ENCODE measurements at places on chromosomes 7 and 10.

DNA sequence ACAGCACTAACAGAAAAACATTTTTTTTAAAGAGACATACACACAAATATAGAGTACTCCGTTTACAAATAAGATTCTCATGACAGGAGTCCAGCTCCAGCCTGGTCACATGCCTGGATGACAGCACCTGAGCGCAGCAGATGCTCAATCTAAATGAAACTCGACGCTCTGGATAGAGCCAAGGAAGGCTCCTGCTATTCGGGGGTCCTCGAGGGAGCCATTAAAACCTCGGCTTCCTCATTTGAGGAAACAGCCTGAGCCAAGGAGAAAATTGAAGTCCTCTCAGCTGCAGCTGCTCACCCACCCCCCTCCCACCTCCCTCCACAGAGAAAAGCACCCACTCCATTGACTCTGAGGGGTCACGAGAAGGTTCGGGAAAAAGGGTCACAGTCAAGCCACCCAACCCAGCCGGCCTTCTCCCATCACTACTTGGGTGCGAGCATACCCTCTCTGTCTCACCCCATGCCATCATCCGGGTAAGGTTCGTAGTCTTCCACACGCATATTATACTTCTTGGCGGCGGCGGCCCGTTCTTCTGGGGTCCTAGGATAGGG, 673 bp downstream of the NDUFB8 start:
- DNase-seq = no peak

GRCh38 chr7:107614425-107614824, 34.4 kb downstream of the BCAP29 start:
- DNase-seq = no peak

DNA sequence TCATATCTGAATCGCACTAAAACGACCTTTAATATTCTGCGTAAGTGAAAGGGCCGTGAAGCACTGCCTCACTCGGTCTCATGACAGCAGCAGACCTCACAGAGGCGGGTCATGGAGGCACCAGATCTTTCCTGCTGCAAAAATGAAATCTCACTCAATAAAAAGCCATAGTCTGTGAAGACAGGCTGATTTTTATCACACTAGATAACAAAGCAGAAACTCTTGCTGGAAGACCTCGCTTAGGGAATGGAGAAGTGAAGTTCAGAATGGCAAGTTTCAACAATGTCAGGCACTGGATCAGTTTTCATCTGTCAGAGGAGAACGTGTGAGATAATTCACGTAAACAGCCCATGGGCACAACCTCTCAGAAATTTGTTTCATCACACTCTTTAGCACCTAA, 8.0 kb downstream of the SEPHS1 start:
- no peak for DNase-seq

DNA sequence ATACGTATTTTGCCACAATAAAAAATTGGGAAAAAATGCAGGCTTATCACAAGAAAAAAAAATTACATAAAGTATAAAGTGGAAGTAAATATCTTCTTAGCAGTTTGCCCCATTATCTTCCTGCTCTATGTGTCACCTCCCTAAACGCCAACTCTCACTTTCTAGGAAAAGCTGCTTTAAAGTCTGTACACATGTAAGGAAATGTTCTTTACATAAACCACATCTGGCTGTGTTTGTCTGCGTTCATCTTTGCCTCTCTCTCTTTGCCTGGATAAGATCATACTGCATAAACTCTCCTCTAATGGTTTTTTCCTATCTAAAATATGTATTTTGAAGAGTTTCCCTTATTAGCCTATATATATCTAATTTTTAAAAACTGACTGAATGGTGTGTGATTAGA, 23.0 kb upstream of the UMAD1 start:
- no peak for DNase-seq

- no peak for DNase-seq
Observed at GRCh38 chr10:95783741-95784140, 27.8 kb downstream of the ENTPD1 start.

DNA sequence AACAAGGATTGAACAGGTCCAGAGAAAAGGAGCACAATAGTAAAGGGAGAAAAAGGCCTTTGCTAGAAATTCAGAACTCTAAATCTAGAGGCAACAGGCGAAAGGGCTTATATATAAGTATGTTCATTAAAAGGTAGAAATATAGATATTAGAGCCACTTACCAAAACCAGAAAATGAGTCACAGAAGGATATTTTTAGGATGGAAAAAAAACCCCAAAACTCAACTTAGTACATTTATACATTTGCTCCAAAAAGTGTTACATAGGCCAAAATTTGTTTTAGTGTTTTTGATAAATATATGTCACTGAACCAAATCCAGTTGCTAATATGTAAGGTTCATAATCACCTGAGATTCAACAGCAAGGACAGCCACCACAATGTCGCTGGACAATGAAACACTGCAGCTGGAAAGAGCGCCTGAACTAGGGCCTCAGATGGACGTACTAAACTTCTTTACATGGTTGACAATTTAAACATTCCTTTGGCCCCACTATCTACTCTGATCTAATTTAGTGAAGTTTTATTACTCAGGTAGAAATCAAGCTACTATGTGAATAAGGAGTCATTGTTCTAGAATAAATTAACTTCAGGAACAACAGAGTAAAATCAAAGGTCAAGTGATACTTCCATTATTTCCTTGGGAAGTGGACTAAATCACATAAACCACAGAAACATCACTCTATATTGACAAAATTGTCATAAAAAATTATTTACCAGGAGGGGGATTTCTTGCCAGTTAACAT, 10.9 kb downstream of the FAM3C start:
- no peak for DNase-seq

DNA sequence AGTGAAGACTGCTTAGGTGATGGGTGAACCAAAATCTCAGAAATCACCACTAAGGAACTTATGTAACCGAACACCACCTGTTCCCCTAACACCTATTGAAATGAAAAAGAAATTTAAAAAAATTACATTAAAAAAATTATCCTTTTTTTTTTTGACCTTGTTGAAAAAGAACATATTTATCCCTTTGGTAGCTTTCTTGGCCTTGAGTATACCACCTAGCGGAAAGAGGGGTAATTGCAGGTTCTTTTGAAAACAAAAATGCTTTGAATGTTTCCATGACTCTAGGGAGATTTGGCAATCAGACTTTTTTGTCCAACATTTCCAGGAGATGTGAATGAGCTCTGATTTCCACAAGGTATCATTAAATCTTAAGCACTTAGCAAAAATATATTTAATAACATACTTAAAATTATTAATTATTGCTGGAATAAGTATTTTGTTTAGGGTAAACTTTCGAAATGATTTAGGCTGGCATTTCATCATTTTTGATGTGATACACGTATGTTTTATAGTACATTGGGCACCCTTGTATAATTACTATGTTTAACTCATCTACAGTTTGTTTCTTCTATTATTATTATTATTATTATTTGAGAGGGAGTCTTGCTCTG, 47.0 kb upstream of the ELMO1 start:
- no peak for DNase-seq

GRCh38 chr7:10934292-10934691, 39.4 kb upstream of the PHF14 start:
- no peak for DNase-seq

DNA sequence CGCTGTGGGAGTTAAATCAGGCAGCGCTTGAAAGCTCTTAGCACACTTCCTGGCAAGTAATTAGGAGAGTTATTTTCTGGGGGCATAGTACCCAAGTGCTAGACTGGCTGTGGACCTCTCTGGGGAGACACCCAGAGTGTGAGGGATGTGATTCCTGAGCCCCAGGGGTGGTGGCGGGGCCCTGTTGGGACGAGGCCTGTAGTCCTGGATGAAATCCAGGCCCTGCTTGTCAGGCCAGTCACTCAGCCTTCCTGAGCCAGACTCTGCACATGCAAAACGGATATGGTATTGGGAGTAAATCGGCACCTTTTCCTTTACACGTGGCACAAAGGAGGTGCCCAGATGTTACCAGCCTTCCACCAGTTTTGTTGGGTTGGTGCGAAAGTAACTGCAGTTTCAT, 31.2 kb downstream of the TRRAP start:
- DNase-seq = no peak

DNA sequence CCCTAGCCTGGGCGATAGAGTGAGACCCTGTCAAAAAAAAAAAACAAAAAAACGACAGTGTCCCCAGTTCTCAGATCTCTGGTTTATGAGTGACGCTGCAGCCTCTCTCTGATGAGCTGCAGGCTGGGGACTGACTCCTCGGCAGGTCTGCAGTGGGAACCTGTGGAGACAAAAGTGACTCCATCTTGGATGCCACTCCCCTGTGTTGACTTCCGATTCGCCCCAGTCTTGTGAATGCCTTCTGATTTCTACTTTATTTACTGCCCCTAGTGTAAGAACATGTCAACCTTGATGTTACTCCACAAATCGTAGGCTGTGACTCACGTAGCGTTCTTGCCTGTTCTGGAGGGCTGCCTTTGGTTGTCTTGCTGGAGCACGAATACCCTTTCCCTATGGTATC, 6.2 kb downstream of the TACR2 start:
- no peak for DNase-seq

DNA sequence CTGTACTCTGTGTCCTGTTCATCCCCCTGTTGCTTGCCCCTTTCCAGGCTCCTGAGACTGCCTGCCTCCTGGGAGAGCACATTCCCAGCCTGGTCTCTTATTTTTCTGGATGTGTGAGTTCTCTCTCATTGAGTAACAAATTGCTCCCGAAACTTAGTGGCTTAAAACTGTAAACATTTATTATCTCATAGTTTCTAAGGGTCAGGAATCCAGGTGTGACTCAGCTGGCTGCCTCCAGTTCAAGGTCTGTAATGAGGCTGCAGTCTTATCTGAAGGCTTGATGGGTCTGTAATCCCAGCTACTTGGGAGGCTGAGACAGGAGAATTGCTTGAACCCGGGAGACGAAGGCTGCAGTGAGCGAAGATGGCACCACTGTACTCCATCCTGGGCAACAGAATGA, 53.6 kb upstream of the PRR15 start:
- no peak for DNase-seq
